ENCODE measurements at places on chromosomes 4 and X. TPM values are rescaled to one million over a fixed set of nuclear protein-coding genes. Genes with fewer than 3 reads are reported as not detected.

The GUCY1A1 gene
- 0.52 TPM for polyA plus RNA-seq

The MTNR1A gene
- polyA plus RNA-seq, result 0.14 TPM

The UGT8 gene
- polyA plus RNA-seq, result 0.03 TPM

DNA sequence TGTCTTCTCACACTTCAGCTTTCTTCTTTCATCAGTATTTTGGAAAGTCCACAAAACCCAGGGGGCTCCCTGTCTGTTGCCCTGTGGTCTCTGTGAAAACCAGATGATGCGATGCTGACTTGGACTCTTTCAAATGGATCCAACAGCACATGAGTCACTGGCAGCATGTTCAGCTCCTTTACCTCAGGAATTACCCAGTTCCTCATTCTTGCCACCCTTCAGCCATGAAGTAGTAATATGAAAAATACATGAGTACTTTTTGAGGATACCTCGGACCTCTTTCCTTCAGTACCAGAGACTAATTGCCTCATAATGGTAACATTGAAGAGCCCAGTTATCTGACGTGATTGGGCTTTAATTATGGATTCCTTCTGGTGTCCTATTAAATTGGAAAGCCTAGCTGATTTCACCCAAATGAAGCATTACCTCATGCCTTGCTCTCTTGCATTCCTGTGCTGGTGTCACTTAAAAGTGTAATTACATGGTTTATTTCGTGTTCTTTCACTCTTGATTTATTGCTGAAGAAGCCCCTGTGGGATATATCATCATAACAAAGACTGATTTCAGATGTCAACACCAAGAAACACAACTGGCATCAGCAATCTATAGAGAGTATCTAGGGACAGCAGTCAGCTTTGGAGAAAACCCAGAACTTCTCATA is 63.4 kb downstream of the NFKB1 start:
- DNase-seq, result peak; percentile 32

GRCh38 chrX:8138252-8138651 is 32.8 kb downstream of the VCX2 start:
- DNase-seq, result no peak

GRCh38 chr4:112649055-112649408 is 12.1 kb downstream of the LARP7 start:
- no peak for DNase-seq

DNA sequence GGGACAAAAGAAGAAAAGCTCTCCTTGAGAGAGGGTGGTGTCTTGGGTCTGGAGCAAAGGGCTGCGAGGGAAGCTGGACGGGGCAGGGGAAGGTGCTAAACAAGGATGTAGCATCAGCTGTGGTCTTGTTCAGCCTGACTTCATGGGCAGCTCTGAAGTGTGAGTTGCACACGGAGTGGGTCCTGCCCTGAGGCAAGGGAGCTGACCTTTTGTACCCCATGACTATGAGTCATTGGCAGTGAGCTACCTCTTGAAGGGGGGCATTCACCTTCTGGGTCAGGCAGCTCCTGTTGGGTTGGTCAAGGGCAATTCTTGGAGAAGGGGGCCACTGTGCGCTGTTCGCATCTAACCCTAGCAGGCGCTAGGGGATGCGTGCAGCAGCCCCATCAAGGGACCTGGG is 151.8 kb downstream of the SMIM20 start:
- no peak for DNase-seq

DNA sequence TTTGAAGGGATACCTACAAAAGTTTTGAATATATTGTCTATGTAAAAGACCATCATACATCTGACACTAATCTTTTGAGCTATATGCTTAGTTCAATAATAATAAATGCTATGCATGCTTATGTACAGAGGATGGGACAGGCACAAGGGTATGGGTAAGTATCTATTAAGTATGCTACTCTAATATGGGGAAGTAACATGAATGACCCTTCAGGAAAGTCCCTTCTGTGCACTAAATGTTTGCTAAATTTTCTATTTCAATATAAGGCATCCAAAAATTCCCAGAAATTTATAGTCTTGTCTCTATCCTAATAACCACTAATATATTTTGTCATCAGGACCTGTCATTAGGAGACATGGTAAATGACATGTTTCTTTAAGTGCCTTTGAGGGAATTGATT is 19.0 kb downstream of the ATP8A1 start:
- DNase-seq, result no peak

DNA sequence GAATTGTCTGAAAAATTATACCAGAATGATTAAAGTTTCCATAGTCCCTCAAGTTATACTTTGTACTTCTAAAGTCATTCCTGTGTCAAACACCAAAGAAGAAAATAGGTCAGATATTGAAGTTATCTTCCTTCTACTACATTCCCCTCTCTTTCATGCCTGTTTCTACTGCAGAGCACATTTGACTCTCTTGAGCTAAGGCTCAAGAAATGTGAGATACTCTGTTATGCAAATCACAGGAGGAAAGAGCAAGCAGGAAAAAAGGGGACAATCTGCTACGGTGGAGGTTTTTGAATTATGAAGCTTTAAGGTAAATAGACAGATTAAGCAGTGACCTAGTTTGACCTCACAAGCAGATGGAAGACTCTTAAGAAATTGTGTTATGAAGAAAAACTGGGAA is 198.9 kb upstream of the LDB2 start:
- no peak for DNase-seq

GRCh38 chrX:134774190-134775048 is 116.1 kb upstream of the PLAC1 start:
- DNase-seq, result no peak

DNA sequence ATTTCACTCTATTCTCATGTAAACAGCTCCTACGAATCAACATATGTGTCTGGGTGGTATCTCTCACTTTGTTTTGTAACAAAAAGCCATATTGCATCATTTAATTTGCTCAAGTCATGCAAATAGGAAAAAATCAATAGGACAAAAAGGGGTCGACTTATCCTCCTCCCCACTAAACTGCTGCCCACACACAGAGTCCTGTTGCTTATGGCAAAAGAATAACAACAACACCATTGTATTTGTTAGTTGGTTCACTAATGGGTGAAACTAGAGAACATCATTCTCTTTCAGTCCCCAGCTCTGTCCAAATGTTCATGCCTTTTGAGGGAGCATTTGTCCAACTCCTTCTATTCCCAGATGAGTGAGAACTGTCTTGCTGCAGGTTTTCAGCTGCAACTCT is 2.1 kb downstream of the HHIP start:
- DNase-seq, result no peak

GRCh38 chr4:56870946-56871345 is 36.8 kb upstream of the REST start:
- peak; percentile 32 for DNase-seq

GRCh38 chrX:9586992-9587392 is 122.1 kb downstream of the TBL1X start:
- no peak for DNase-seq

GRCh38 chr4:89438102-89438831 is 130.7 kb upstream of the GPRIN3 start:
- peak; percentile 46 for DNase-seq

DNA sequence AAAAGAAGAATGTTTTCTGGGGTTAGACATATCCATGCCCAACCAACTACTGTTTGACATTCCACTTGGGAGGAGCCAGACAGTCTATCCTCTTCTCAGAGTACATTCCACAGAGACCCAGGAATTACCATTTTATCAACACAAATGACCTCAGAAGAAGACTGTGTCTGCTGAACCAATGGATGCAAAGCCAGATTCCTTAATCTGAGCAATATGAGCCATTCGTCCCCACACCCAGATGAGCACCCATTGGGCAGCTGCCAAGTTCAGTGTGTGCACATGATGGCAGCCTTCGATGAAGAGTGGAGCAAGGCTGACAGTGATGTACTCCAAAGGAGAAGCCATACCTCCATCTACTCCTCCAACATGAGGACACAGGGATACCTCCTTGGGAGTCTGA is 111.3 kb downstream of the ZNF674 start:
- DNase-seq, result peak; percentile 30

DNA sequence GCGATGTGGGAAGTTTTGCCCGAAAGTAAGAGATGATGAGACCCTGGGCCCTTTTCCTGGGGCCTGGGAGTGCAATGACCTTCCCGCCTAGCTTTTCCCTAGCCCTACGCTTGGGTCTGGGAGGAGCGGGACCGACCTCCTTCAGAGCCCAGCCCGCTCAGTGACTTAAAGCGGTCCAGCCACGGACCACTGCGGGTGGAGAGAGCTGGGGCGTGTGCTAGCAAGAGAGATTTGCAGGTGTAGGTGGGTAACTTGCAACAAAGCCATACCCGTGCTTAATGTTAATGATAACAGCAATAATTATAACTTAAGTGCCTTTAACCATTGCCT is 503 bp upstream of the PDE5A start:
- DNase-seq, result no peak
